Mesothelial cell of epicardium (in vitro differentiated cells): ENCODE measurements at places on chromosomes 2 and 18. TPM values are rescaled to one million over a fixed set of nuclear protein-coding genes. Genes with fewer than 3 reads are reported as not detected.

DNA sequence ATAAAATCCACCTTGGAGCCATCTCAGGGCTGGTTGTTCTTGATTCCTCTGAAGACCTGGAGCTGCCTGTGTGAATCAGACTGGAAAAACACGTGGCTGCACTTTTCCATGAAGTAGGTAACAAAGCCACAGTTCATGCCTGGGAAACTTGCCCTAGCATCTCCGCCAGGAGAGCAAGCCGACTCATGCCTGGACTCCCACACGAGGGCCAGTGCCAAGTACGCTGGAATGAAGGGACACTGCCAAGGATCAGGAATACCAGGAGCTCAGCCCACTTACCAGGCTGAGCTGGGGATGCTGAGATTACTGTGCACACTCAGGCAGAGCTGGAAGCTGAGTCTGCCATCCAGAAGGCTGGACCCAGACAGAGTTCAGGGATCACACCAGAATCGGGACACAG, 10.9 kb upstream of the FHL2 start:
- DNase-seq = no peak

- DNase-seq = no peak
Measured at GRCh38 chr18:8975624-8976023, 126.9 kb upstream of the NDUFV2 start.

- no peak for DNase-seq
Measured at GRCh38 chr2:154256136-154256535, 384.4 kb downstream of the GALNT13 start.

DNA sequence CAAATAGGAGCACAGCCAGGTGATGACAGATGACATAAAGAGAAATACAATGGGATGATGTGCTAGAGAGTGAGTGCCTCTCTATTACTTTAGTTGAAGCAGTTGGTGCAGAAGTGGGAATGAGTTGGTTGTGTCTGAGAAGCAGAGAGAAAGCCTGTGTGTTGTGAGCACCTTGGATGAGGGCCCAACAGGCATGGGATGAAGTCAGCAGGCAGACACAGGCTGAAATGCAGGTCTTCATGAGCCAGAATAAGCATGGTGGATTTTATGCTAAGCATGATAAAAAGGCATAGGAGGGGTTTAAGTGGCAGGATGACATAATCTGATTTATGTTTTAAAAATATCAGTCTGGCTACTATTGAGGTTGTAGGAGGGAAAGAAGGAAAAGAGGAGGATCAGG, 71.5 kb downstream of the KLHL14 start:
- DNase-seq = no peak

- no peak for DNase-seq
Measured at GRCh38 chr2:174691201-174691779, 73.0 kb downstream of the CHRNA1 start.

- no peak for DNase-seq
Measured at GRCh38 chr2:231288590-231288989, 90.2 kb downstream of the ARMC9 start.

DNA sequence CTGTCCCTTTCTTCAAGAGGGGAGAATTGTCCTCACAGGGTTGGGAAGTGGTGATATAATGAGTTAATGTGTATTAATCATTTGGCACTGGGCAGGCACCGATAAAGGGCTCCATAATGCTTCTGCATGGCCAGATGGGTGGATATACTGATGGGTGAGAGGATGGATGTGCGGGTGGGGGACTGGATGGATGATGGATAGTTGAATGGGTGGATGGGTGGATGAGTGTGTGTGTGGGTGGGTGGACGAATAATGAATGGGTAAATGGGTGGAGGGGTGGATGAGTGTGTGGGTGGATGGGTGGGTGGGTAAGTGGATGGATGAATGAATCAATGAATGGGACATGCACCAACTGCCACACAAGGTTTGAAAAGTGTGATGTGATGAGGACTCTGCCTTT, 127.2 kb downstream of the ACKR3 start:
- no peak for DNase-seq

DNA sequence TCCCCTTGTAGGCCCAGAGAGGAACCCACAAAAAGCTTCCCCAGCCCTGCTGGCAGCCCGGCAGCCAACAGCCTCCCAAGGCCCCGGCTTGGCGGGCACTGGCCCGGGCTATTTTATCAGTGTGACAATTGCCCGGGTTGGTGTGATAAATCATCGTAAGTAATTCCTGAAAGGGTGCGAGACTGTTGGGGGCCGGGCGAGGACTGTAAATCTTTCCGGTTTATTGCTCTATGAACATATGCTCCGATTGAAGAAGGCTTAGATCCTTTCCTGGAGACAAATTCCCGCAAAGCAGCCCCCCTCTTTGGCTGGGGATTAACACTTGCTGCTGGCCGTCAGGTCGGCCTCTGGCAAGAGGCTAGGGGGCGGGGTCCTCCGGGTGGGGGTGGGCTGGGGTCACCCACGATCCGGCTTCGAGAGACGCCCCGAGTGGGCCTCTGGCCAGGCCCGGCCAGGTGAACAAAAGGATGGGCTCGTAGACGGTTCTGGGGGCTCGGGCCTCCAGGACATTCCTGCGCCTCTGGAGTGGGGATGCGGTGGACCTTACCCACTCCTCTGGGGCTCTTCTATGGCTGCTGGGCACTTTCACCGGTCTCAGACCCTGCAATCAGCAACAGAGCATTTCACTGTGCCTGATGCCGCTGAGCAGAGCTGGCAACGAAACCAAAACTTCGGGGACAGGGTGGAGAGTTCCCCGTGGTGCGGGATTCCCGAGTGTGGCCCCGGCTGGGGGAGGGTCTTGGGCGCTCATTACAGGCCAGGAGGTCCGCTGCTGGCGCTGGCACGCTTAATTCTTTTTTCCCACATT, 2.0 kb downstream of the HOXD3 start:
- no peak for DNase-seq

DNA sequence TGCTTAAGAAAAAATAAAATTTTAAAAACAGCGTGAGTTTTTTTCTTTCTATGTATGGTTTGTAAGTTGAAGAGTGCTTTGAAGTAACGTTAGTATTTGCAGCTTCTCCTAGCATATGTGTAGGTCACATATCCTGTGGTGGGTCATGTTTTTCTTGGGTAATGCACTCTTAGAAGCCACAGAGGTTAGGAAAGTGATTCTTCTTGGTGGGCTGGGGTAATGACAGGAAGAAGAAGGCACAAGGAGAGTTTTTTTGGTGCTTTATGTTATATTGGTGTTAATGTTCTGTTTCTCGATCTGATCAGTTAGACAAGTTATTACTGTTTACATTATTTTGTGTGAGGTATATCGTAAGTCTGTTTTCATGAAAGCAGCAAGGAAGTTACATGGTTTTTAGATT, 109.0 kb downstream of the ICA1L start:
- DNase-seq = no peak

GRCh38 chr2:223601018-223601417, 1.1 kb downstream of the SCG2 start:
- no peak for DNase-seq

DNA sequence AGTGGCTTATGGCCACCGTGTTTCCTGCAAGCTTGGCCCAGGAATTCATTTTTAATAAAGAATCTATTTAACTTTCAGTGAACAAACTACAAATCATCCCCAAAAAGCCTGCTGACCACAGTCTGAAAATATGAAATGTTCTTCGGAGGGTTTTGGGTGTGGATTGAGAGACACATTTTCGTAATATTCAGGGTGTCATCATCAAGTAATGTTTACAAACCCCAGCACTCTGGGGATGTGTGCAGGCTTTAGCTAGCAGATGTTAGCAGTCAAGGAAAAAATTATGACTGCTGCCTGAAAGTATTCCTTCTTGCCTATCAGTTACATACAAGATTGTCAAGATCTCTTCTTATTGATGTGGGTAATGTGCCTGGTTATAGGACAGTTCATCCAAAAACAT, 143.9 kb upstream of the FN1 start:
- no peak for DNase-seq

- no peak for DNase-seq
Measured at GRCh38 chr2:66724241-66724640, 289.3 kb downstream of the MEIS1 start.

- no peak for DNase-seq
Measured at GRCh38 chr18:36325846-36326245, 28.3 kb downstream of the FHOD3 start.

- no peak for DNase-seq
Measured at GRCh38 chr2:167253025-167253424, 364.7 kb downstream of the XIRP2 start.

GRCh38 chr2:202193881-202194353, 44.5 kb downstream of the SUMO1 start:
- DNase-seq = no peak

DNA sequence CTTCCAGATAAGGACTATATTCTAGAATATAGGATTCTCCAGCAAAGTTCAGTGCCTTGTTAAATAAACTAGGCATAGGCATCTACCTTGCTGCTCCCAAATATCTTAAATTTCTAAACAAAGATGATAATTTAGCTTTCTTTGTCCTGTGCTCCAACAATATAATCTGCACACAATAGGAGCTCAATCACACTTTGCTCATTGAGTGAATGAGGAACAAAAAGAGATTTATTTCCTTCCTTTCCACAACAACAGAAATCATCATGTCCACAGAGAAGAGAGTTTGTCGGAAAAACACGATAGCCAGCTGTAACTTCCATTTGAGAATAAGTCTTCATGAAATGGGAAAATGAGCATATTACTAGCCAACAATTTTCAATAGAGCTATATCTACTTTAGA, 256.7 kb downstream of the TCF4 start:
- DNase-seq = no peak

DNA sequence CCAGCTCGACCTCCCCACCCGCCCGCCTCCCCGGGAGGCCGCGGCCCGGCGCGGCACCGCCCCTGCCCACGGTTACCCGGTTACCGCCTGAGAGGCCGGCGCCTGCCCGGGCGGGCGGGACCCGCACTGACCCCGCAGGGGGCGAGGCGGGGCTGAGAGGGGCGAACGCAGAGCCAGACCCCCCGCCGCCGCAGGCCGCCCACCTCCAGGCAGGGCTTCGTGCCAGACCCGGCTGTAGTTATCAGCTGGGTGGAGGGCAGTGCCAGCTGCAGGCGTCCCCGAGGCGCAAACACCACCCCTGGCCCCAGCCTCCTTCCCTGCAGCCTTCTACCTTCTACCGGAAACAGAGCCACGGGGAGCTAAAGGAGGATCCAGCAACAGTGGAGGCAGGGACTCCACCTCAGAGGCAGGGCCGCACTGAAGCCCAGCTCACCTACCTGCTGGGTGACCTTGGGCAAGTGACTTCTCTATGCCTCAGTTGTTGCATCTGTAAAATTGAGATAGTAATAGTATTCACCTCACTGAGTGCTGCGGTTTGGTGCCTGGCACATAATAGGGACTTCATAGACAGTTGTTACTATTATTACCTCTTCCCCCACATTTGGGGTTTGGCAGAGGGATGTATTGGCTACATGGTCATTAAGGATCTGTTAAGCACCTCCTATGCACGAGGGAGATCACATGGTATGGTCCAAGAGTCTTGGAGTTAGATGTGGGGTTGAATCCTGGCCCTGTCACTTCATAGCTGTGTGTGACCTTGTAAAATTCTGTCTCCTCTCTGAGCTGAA, 231.6 kb upstream of the SMAD2 start:
- DNase-seq = no peak

DNA sequence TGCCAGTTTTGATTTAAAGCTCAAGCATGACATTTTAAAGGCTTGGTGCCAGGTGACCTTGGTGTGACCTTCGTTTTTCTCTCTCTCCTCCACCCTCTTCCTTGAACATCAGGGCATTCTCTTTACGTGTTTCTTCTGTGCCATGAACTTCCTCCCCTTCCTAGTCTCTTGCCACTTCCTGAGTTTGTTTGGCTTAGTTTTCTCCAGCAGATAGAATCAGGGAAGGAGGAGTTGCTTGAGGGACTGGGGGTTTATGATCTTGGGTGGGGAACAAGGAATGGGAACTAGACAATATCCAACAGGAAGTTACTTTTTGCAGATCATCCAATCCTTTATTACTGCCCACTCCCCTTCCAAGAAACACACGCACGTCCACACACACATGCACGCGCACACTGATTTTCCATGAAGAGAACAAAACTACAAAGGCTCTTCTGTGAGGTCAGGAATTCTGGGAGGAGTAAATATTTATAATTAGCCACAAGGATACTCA, 210.6 kb upstream of the EPAS1 start:
- DNase-seq = no peak

DNA sequence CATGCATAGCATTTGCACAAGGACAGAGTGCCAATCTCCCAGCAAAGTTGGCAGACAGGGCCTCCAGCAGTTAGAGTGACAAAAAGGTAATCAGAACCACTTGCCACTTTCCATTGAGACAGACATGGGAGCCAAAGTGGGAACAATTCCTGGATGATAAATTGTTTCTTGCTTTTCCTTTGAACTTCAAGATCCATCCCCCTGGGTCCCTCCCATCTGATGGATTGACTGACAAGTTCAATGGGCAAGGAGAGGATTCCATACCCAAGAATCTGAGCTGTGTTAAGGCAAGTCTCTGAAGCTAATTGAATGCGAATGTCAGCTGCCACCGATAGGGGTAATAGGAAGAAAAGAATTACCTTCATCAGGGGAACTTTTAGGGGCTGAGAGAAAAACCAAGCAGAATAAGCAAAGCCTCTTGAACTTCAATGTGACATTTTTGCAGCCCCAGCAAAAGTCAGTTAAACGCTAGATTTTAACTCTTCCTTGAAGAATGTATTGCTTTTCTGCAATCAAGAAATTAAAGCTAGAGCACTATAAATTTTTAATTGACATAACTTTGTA, 96.5 kb downstream of the LYPD1 start:
- DNase-seq = no peak

- no peak for DNase-seq
Measured at GRCh38 chr2:8662239-8662879, 19.5 kb upstream of the ID2 start.

DNA sequence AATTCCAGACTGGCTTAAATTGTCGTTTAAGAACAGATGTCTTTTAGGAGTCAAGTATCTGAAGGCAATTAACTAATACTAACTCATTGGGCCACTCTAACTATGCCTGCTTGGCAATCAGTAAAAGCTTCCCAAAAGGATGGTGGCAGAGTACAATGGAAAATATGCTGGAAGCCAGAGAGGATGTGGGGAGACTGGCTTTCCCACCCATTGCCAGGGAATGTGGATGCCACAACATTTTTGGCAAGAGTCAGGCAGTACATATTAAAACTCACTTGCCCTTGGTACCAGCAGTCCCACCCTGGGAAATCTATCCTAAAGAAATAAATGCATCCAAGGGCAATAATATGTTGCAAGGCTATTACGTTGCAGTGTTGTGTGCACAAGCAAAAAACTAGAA, 74.0 kb upstream of the FZD7 start:
- no peak for DNase-seq

DNA sequence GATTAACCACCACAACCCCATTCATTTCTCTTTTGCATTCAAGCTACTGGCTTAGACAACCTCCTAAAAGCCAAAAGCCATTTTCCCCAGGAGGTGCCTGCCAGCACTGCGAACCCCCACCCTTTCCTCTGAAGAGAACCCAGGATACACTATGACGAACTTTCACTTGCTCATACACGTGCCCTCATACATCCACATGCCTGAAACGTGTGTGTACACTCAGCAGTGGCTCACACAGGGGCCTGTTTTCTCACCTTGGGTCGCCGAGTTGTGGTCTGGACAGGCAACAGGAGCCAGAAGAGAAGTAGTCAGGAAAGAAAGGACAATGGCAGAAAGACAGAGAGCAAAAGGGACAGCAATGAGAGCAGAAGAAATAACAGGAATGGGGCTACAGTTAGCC, 7.4 kb downstream of the DCTN1 start:
- DNase-seq = no peak

- no peak for DNase-seq
Measured at GRCh38 chr2:124286089-124286783, 261.1 kb downstream of the CNTNAP5 start.

Gene MAP4K3
- total RNA-seq = 77.8 to 78.4 TPM (median 78.0 TPM) in 3 replicates

Gene ZNF516
- 84.4 to 92.1 TPM (median 90.9 TPM) in 3 replicates for total RNA-seq

Gene SLC40A1
- 152 to 156 TPM (median 154 TPM) in 3 replicates for total RNA-seq
